Memory B cell (primary cell): ENCODE measurements at places on chromosomes 3 and 15.
A peak's percentile ranks its signal among the peaks of the same experiment; 100 is the strongest.

DNA sequence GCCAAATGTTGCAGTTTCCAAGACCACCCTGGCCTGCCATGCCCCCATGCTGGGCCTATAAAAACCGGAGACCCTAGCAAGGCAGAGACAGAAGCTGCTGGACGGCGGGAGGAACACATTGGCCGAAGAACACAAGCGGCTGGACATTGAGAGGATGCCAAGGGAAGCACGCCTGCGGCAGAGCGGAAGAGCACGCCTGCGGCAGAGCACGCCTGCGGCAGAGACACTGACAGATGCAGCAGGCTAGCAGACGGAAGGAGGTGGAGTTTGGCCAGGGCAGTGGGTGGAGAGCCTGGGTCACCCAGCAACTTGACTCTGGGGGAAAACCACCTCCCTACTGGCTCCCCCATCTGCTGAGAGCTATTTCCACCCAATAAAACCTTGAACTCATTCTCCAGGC is 322.3 kb upstream of the TBL1XR1 start:
- DNase-seq, result no peak

- no peak for DNase-seq
Measured at GRCh38 chr3:43059456-43059855, 46.4 kb downstream of the POMGNT2 start.

- no peak for DNase-seq
Measured at GRCh38 chr3:150030841-150031240, 60.1 kb upstream of the PFN2 start.

- DNase-seq, result no peak
Measured at GRCh38 chr3:142604940-142605339, 8.7 kb downstream of the PLS1 start.

GRCh38 chr3:13385373-13385965 is 34.7 kb downstream of the NUP210 start:
- DNase-seq, result no peak

DNA sequence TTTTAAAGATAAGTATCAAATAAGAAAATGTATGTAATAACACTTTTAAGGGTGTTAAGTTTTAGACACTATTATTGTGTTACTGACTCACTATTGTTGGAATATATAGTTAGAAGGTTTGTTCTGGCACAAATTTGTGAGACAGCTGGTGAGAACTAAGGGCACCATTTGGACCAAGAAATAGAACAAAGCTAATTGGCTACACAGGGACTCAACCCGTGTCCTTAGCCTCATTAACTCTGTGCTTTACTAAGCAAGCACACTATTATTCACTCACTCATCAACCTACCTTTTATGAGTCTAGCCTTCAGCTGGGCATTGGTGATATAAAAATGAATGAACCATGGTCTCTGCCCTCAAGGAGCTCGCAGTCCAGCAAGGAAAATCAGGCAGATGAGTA is 4.1 kb upstream of the UNC13C start:
- DNase-seq, result no peak

DNA sequence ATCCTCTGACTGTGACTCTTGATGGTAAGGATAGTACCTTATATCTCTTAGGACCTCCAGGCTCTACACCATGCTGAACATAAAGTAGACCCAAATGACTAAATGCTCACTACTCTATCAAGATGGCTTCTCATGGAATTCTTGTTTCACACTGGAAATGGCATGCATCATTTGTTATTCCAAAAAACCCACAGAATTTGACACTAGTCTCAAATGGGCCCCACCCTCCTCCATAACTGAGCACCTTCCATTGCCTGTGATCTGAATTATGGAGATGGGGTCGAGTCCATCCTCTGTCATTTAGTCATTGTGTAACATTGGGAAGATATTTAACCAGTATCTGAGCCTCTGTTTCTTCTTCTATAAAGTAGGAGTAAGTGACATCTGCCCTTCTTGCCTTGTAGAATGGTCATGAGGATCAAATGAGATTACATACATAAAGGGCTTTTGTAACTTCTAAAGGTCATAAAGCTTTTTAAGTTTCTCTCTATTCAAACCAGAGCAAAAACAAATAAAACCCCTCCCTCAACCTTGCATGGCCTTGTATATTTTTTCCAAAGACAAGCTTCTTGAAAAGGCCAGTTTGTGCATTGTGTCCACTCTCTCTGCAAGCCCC is 57.0 kb upstream of the PTX3 start:
- DNase-seq, result no peak

- no peak for DNase-seq
Measured at GRCh38 chr3:113166719-113167492, 44.5 kb upstream of the BOC start.

DNA sequence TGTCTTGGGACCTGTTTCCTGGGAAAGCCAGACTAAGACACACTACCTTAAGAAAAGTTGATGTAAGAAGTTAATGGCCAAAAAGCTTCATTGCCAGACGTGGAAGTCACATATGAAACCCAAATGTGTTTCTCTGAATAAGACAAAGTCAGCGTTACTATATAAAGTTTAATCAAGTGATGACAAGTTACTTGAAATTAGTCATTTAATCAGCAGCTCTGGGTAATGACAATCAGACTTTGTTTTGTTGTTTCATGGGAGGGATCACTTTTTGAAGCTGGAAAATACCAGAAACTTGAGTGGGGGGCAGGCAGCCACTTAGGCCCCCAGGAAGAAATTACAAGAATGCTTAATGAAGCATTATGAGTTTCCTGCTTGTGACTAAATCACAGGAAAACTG is 218.6 kb downstream of the PTPRG start:
- DNase-seq, result no peak

- peak; percentile 68 for DNase-seq
Measured at GRCh38 chr3:39189959-39190269, 2.5 kb downstream of the XIRP1 start.

DNA sequence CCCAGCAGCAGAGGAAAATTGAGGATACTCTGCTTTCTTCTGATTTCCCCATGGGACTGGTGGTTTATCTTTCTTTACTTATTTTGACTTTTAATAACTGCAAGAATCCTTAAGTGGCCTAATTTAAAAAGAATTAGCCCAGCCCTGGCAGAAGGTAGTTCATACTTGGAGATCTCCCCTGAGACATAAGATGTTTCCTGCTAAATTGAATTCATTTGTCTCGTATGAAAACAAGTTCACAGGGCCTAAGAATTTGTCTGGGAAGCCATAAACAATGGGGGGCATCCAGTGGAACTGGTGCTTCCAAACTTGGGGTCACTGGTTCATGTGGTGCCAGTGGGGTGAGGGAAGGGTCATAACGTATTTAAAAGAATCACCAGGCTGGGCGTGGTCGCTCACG is 283.1 kb upstream of the RASGRP1 start:
- no peak for DNase-seq
